ENCODE measurements at places on chromosomes 5 and 9.

- no peak for DNase-seq
Observed at GRCh38 chr9:113632776-113633590, 169.5 kb downstream of the RGS3 start.

DNA sequence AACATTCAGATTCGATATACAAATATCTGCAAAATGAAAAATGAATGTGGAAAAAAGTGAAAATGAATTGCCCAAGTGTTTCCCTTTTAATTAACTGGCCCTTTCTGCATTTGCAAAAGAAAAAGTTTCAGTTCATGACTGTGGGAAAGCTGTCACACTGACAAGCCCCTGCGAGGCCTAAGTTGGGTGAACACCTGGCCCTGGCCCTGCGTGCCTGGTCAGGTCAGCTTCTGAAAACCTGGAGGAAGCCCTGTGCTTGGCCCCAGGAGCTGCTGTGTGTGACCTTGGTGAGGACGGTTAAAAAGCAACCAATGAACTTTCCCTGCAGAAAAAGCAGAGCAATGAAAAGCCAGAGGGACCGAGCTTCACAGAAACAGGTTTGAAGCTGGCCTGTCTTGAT lies 41.0 kb upstream of the SHC3 start:
- no peak for DNase-seq

GRCh38 chr5:36397901-36398536 lies 96.3 kb upstream of the RANBP3L start:
- DNase-seq, result no peak

DNA sequence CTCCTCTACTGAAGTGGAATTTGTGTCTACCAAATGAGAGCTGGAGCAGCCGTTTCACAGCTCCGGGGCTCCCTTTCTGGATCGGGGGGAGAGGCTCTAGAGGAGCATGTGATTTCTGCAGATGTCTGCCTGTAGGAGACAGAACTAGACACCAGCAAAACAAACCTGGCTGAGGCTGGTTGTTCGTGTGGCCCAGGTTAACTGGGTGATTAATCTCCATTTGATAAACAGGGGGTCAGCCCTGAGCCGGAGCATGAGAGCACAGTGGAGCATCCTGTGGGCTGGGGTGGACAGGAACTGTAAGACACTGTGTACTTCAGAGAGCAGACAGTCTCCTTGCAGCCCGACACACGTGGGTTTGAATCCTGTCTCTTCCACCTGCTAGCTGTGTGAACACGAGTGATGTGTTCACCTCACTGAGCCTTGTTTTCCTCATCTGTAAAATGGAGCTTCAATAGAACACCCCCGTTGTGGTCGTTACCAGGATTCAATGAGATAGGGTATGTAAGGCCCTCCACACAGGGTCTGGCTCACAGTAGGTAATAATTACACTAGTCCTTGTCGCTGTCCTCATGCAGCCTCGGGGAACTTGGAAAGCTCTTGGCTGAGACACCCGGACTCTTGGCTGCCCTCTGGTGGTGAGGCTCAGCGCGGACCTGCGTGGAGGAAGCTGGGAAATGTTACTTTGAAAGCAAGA lies 12.9 kb downstream of the CXCL14 start:
- peak; percentile 19 for DNase-seq

DNA sequence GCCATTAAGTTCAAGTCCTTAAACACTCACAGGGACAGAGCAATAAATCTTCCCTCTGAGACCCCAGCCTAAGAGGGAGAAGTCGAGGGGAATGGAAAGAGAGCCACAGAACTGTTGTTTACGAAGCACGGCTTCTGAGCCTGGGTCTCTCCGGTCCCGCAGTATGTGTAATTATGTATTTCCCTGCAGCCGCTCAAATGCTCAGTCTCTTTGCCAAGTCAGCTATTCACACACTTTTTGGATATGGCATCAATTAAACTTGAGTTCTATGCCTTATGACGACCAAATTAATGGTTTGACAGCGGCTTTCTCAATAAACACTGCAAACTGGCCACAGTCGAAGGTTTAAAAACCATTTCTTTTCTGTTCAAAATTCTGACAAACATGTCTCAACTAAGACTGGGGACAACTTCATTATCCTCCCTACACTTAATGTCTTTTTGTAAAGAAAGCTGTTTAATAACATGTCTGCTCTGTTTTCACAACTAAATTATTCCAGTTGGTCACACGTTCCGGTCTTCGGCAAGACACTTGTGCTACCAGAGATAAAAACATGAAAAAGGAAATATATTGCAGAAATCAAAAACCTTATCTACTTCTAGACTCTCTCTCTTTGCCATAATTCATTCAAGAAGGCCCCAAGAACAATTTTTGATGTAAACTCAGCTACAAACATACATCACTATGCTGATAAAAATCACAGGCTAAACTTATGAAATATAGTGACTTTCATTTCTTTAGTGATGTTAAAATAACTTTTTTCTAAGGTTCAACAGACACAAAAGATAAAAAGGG lies 203.2 kb downstream of the GAPVD1 start:
- no peak for DNase-seq
